Right ventricle myocardium superior (tissue), 1 donor: ENCODE measurements at places on chromosomes 11 and 22.

- no peak for DNase-seq
These were observed 56.4 kb downstream of the PARVA start for GRCh38 chr11:12433571-12434324.

DNA sequence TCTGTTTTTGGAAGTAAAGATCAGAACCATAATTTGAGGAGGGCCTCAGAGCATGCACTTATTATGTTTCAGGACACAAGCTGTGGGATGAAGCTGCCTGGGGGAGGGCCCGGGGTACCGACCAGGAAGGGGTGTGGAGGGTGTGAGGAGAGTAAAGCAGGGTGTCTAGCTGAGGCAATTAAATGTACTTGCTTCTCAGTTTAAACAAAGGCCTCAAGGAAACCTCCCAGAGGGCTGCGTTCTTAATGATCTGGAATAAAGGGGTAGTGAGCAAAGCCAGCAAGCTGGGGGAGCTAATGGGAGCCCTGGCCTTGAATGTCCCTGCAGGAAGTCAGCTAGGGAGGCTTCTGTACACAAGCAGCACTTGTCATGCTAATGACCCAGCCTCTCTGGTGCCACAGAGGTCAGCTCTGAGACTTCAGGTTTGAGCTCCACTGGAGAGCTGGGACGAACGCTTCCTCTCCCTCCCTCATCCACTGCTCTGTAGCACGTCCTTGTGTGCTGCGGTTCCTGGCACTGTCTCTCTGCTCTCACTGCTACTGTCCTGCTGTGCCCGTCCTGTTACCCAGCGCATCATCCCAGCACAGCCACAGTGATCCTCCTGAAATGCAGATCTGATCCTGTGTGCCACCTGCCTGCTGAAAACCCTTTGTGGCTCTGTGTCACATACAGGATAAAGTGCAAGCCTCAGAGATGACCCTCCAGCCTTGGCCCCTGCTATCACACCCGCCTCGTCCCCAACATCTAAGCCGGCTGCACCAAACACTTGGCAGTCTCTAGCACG lies 159.7 kb downstream of the DBX1 start:
- peak; percentile 51 for DNase-seq

DNA sequence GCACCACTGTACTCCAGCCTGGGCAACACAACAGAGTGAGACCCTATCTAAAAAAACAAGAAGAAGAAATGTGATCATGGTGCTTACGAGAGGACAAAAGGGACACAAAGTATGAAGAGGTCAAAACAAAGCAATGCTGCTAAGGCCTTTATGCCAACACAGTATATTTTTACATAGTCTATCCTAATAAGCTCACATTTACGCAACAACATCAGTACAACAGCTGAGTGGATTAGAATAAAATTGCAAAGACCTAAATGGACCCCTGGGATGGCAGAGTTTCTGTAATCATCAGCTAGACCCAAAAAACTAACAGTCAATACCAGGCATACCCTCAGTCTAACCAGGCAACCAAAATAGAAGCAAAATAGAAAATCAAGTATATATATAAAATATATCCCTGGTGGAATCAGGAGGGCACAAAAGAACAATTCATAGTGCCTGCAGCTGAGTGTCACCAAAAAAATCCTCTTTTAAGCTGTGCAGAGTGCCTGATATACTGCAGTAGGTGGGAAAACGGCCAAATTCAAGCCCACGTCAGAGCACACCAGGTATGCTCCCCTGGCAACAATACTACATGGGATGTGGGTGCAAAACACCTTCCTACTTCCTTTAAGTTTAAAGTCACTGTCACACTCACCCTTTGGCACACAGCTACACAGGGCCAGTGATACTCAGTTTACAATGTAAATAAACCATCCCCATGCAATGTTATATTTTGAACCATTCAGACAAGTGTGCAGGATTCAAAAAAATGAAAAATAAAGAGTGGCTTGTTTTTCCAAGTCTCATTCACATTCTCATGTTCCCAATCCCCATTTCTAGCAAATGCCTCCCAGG lies 57.8 kb downstream of the RBFOX2 start:
- DNase-seq: no peak

DNA sequence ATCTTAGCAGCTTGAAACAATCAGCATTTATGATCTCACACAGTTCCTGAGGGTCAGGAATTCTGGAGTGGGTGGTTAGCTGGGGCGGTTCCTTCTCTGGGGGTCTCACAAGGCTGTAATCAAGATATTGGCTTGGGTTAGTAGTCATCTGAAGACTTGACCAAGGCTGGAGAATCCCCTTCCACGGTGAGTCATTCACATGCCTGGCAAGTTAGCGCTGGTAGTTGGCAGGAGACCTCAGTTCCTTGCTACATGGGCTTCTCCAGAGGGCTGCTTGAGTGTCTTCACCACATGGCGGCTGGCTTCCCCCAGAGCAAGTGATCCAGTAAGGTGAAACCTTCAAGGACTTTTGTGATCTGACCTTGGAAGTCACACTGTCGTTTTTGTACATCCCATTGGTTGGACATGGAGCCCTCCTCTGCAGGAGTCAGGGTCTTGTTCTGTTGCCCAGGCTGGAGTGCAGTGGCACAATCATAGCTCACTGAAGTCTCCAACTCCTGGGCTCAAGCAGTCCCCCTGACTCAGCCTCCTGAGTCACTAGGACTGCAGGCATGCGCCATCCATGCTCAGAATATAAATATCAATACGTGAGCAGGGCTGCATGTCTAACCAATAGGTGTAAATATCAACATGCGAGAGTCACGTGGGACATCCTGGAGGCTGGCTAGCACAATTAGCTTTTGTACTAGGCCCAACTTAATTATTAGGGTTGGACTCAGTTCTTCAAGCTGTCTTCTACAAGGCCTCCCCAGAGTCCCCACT lies 7.2 kb upstream of the NIPSNAP1 start:
- DNase-seq: no peak

- no peak for DNase-seq
These were observed 17.2 kb upstream of the OR5B21 start for GRCh38 chr11:58525037-58525614.

DNA sequence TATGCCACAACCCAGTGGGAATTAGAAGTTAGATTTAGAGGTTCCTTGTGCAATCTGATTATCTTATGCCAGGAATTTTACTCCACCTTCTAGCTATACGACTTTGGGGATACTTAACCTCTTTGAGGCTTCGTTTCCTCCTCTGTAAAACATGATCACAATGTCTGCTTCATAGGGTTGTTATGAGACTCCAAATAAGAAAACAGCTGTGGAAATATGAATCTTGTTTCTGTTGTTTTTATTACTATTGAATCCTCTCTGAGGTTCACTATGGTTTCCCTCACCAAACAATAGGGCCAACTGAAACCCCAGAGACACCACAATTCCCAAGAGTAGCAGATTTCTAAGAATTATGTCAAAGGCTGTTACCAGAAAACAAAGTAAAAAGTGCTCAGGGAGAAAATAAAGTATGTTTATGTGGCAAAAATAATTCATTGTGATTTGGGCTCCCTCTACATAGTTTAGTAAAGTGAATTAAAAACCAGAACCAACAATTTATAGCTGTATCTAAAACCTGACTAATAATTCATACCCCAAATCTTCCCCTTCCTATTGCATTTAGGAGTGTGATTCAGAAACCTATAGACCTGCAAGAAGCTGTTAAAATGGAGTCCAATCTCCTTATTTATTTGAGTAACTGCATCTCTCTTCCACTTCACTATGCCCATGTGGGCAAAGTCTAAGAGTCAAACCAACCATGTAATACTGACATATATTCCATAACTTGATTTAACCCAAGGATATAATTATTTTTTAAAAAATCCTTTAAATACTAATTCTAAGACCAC lies 38.4 kb downstream of the AMBRA1 start:
- DNase-seq: no peak

- DNase-seq: no peak
These were observed 26.1 kb downstream of the TCIRG1 start for GRCh38 chr11:68064926-68065325.

DNA sequence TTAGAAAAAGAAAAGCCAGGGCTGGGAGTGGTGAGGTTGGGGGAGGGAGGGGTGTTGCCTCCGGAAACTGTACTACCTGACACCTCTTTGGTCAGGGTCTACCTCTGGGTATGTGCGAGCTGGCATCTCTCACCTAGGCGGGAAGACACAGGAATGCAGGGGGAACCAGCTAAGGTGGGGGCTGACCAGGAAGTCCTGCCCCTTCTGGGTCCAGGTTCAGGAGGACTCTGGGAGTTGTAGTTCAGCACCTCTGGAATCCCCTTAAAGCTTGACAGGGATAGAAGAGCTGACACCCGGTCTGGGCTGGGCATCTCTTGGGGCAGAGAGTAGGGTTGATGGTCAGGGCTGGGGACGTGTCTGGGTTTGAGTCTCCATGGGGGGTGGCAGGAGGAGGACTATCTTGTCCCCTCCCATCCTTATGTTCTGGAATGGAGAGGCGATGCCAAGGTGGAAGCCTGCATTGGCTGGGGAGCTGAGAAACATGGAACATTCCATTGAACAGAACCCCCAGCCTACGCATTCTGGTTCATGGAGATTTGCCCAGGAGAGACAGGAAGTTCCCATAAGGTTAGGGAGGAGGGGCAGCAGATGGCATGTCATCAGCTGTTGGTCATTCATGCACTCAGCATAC lies 2.1 kb upstream of the KIAA1671 start:
- DNase-seq: no peak

DNA sequence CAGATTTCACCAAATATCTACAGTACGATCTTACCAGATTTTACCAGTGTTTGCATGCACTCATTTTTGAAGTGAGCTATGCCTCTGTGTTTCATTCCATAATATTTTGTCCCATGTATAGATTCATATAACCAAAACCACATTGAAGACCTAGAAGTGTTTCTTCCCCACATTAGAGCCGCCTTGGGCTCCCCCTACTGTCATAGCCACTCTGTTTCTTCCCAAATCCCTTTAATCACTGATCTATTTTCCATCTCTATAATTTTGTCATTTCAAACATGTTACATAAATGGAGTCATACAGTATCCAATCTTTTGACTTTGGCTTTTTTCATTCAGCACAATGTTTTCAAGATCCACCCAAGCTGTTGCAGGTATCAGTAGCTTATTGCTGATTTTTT lies 12.7 kb downstream of the MRGPRX3 start:
- DNase-seq: no peak

DNA sequence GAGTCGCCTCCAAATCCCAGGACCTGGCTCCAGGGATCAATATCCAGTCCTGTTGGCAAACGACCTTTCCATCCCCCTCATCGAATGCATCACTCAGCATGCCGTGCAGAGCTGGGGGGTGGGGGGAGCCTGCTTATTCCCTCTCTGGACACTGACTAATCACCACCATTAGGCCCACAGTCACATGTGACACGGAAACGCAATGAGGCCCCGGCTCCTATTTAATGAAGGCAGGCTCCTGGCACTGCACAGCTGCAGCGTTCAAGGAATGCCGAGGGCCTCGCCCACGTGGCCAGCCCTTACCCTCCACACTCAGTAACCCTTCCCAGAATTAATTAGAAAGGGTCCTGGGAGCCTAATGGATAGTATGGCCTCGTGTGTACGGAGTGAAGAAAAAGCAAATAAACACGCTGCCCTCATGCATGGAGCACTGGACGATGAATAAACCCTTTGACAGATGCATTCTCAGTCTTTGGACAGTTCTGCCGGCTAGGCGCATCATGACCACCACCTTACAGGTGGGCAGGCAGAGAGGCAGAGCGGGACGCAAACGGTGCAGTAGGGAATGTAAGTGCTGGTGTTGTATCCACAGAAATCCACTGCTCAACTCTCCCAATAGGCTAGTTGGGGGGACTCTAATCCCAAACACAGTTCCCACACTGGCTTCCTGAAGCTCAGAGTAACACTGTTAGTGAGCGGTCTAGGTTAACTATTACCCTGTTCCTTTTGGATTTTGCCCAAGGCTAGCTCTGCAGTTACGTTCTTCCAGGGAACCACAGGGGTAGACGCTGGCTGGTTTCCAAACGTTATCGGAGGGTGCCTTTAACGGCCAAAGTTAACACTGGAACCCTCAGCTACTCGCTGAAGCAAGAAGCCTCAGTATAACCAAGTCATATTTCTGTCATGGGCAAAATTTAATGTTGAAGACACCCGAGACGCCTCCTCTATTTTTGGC lies 490.1 kb downstream of the OPCML start:
- no peak for DNase-seq

DNA sequence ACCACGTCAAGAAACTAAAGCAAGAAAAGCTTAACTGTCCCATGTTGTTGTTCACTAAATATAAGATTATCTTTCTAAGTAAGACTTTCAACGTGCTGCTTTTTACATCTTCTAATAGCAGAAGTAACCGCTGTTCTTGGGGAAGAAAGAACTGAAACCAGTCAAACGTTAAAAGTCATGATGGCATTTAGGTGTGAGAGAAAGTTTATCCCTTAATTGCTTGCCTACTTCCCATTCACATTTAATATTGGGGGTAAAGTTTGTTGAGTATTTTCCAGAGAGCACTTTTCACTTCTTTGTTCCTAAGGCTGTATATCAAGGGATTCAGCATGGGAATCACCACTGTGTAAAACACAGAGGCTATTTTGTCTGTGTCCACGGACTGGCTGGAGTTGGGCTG lies 970 bp downstream of the OR5B21 start:
- DNase-seq: no peak

GRCh38 chr11:47461876-47462275 lies 12.9 kb upstream of the RAPSN start:
- DNase-seq: no peak

DNA sequence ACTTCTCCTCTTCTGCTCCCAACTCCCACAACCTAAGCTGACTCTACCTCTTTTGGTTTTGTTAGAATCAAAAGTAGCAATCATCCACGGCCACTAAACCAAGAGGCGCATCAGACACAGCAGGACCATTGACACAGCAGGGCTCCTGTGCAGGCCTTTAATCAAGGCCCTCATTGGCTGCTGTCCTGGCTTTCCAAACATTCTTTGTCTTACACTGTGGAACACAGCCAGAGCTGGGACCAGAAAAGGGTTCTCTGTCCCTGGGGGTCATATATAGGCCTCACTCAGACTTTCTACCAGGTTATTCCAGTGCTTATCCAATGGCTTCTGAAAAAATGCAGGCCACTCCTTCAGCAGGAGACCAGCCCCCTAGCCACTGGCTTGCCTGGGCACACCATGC lies 212.7 kb upstream of the NTM start:
- DNase-seq: no peak

- DNase-seq: no peak
These were observed 43.0 kb downstream of the DBX1 start for GRCh38 chr11:20117291-20117690.

GRCh38 chr11:33005175-33005574 lies 10.5 kb upstream of the DEPDC7 start:
- DNase-seq: no peak

DNA sequence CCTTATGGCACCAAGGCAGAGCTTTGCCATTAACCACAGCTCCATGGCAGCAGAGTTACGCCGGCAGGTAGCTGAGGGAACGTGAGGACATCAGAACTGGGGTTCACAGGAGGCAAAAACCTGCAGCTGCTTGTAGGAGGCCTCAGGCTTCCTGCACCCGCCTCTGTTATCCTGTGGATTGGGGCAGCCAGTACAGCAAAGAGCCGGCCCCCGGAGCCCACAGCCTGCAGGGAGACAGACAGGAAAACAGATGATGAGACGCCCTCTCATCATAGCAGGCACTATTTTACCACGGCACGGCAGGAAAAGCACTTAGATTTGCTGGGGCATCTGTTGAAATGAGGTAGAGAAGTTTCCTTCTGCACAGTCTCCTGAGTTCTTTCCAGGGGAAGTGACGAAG lies 870.3 kb downstream of the TBC1D22A start:
- DNase-seq: no peak

GRCh38 chr22:27032091-27032761 lies 374.8 kb downstream of the MIAT start:
- DNase-seq: peak; percentile 46
